AG04450 (cell line): ENCODE measurements at places on chromosomes 2 and 18.

- no peak for DNase-seq
Observed at GRCh38 chr2:174603280-174603679, 5.7 kb upstream of the WIPF1 start.

GRCh38 chr2:144645083-144645778, 125.3 kb upstream of the ZEB2 start:
- DNase-seq = no peak

GRCh38 chr2:199804831-199805230, 46.2 kb downstream of the FTCDNL1 start:
- no peak for DNase-seq

GRCh38 chr2:232058931-232059330, 97.4 kb downstream of the DIS3L2 start:
- DNase-seq = no peak

GRCh38 chr2:105521176-105521575, 122.3 kb upstream of the FHL2 start:
- no peak for DNase-seq

DNA sequence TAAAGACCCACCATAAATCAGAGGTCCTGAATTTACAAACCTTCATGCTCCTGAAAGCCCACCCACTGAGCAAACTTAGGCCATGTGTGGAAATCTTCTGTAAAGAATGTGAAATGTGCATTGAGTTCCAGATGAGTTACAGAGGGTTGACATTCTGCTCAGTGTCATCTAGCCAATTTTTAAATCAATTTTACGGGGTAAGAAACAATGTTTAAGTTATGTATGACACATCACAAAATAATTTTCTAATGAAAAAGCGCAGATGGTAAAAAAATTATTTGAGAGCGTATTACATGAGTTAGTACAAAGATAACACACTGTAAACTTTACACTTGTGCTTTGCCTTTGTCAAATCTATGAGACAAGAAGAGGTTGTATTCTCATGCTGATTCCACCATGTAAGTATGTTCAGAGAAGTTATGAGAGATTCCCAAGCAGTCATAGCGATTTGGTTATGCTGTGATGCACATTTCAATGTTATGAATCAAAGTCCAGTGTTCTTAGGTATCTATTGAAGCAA, 446.3 kb downstream of the ADCYAP1 start:
- no peak for DNase-seq

GRCh38 chr2:220181165-220181564, 553.7 kb downstream of the SLC4A3 start:
- no peak for DNase-seq

DNA sequence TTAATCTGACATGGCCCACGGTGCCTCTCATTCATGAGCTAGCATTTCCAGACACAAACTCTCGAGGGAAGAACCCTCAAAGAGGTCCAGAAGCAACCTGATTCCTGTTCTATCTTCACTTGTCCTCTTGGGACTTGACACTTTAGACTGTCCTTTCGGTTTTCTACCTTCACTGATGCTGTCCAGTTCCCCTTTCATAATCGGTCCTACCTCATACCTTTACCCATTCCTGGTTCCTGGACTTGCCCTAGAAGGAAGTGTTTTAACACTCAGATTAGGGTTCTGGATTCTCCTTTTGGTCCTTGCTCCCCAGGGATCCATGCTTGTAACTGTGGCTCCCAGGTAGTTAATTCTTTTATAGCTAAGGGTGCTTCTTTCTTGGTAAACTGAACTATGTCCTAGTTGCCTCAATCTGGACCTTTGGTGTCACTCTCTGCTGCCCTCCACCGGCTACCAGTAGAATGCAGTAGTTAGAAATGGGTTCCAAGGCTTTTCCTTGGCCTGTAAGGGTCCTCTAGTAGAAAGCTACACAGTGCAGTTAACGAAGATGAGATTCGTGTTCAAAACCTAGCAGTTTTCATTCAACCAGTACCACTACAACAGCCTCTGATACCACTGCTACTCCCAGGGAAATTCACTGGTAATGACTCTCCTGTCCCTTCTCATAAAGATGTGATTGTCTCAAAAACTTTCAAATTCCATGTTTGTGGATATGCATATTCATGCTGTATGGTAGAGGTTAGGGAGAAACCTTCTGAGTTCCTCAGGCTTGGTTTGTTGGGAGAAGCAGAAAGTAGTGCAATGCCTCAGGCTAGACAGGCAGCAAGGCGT, 178.1 kb upstream of the CYP26B1 start:
- DNase-seq = no peak

GRCh38 chr2:86073225-86073624, 32.5 kb downstream of the POLR1A start:
- DNase-seq = no peak

DNA sequence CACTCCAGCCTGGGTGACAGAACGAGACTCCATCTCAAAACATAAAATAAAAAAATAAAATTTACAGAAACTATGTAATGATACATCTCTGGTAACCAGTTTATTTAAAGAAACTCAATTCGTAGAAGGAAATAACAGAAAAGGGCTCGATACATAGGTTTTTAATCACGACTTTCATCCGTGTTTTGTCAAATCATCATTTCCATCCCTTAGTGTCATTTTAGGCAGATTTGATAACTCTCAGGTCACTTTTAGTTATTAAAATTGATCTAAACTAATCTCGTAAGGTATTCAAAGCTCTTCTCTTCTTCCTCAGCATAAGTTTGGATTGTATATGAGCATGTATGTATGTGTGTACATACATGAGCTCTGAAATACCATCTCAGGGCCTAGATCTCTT, 59.3 kb upstream of the SPTBN1 start:
- DNase-seq = no peak

- no peak for DNase-seq
Observed at GRCh38 chr18:31273812-31274527, 44.0 kb upstream of the DSG1 start.

GRCh38 chr18:59640721-59641120, 56.5 kb downstream of the CCBE1 start:
- DNase-seq = no peak

GRCh38 chr2:20650393-20650876, 463 bp downstream of the HS1BP3 start:
- DNase-seq = no peak

- no peak for DNase-seq
Observed at GRCh38 chr2:238457927-238458324, 31.2 kb downstream of the ASB1 start.

DNA sequence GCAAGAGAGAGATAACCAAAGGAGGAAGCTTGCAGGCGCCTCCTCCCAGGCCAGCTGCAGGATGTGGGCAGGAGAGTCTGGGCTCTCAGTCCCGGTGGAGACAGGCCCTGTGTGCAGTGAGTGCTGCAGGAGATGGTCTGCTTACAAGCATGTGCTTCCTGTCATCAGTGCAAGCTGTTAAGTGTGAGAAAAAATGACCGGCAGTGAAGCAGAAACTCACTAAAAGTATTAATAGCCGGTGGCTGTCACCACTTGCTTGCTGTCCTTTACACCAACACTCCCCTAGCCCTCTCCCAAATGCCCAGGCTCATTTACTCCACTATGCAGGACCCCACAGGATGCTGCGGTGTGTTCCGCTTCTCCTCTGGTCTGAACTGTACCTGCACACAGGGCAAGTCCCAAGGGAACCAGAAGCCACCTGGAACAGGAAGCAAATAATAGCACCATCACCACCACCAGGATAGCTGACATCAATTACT, 435.6 kb upstream of the HS6ST1 start:
- no peak for DNase-seq

GRCh38 chr2:38959938-38960608, 70.4 kb downstream of the ARHGEF33 start:
- peak; percentile 67 for DNase-seq

DNA sequence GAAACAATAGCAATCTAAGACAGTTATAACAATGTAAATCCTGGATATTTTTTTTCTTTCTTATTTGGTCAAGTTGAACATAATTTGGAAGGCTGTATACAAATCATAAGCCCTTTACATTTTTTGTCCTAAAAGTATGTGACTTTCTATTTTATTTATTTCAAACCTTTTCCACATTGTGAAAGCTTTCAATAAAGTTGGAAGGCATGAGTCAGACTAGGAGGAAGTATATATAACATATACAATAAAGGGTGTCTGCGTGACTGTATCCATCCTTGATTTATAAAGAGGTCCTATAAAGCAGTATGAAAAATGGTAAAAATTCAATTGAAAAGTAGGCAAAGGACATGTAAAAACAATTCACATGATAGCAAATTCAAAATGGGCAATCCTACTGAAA, 44.4 kb downstream of the CRACDL start:
- no peak for DNase-seq

GRCh38 chr2:2826621-2827020, 495.5 kb upstream of the MYT1L start:
- DNase-seq = no peak

- DNase-seq = no peak
Observed at GRCh38 chr18:29157905-29158304, 981.0 kb upstream of the CDH2 start.

DNA sequence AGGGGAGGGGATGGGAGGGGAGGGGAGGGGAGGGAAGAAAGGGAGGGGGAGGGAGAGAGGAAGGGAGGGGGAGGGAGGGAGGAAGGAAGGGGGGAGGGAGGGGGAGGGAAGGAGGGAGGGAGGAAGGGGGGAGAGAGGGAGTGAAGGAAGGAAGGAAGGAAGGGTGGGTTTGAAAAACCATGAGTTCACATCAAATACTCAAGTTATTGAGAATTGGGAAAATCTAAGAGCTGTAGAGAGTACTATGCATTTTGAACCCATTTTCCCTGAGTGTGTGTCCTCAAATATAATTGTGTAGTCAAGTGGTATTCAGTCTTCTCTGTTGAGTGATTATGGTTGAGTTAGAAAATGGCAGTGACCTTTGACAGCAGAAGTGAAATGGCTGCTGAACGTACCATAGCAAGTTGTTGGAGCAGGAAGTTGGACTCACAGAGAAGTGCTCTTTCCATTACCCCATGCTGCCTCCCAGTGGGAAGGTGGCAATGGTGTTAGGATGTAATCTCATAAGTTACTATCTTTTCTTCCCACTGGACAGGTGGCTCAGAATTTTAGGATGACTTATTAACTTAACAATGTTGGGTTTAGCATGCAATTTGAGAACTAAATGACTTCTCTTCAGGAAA, 214.6 kb downstream of the SETBP1 start:
- DNase-seq = peak; percentile 8

DNA sequence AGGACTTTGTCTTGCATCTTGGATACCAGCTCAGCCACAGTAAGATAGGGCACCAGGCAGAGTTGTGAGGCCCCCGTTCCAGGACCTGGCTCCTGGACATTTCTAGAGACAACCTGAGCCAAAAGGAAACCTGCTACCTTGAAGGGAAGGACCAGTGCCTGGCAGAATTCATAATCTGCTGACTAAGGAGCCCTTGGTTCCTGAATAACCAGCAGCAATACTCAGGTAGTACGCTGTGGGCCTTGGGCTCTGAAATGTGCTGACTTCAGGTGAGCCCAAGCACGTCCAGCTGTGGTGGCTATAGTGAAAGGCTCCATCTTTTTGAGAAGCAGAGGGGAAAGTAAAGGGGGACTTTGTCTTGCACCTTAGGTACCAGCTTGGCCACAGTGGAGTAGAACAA, 28.5 kb downstream of the SERPINB11 start:
- no peak for DNase-seq

DNA sequence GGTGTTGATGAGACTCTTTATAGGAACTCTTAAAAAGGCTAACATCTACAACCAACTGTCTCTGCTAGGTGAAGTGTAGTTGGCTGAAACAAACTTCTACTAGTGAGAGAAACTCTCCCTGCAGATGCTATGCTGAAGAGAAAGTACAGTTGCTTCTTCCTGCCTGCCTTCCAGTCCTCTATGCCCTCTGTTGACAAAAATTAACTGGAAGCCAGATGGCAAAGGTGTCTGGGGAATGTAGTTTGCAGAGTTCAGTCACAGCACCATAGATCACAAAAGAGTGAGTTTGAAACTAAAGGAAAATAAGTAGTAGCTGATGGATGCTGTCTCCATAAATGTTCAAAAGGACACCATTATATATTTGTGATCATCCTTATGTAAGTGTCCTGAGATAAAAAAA, 958.8 kb upstream of the NRXN1 start:
- no peak for DNase-seq

- no peak for DNase-seq
Observed at GRCh38 chr2:11121099-11121822, 34.0 kb upstream of the SLC66A3 start.
